Skin of body (tissue), 3 donors: ENCODE measurements at places on chromosomes 16 and 17. TPM values are rescaled to one million over a fixed set of nuclear protein-coding genes. Genes with fewer than 3 reads are reported as not detected.

MYO1C gene
- 64.4 TPM for total RNA-seq

MRC2 gene
- 147 TPM for total RNA-seq

HBQ1 gene
- total RNA-seq = 2.2 TPM

ERI2 gene
- 16.4 TPM for total RNA-seq

KRTAP9-4 gene
- 6.5 TPM for total RNA-seq

MPV17L gene
- total RNA-seq = 3.9 TPM

TNFRSF17 gene
- 0.30 TPM for total RNA-seq

GRCh38 chr17:2797637-2798036 lies 1.4 kb downstream of the RAP1GAP2 start:
- no peak for DNase-seq

GRCh38 chr17:376936-377863 lies 24.6 kb upstream of the RPH3AL start:
- no peak for DNase-seq

- DNase-seq = no peak
Observed at GRCh38 chr16:54509456-54509855, 222.9 kb upstream of the IRX3 start.

- no peak for DNase-seq
Observed at GRCh38 chr17:33261820-33262219, 31.3 kb downstream of the ASIC2 start.

- no peak for DNase-seq
Observed at GRCh38 chr16:10660950-10661635, 33.6 kb downstream of the TEKT5 start.

- no peak for DNase-seq
Observed at GRCh38 chr16:59510008-59510424, 775.9 kb upstream of the GOT2 start.

- no peak for DNase-seq
Observed at GRCh38 chr16:89103156-89103555, 9.5 kb downstream of the ACSF3 start.

- no peak for DNase-seq
Observed at GRCh38 chr16:90011508-90011819, 7.8 kb downstream of the DBNDD1 start.

DNA sequence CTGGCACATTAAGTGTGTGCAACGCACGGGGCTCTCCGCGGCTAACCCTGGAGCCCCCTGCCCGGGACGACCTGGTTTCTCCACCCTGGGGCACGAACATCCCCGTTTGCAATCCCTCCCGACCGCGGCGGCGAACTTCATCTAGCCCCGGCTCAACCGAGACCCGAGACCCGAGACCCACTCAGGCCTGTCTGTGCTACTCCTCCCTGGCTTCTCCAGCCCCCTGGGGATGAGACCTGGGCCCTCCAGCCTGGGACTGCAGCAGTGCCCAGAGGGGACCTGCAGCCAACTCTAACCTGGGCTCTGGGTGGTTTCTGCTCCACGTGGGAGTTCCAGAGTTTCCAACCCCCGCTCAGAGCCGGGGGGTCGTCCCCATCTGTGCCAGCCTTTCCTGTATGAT lies 73.5 kb downstream of the TIMM22 start:
- DNase-seq = no peak
